ENCODE measurements at places on chromosomes 5 and 9.

- DNase-seq, result no peak
Observed at GRCh38 chr9:95063300-95063699, 254.2 kb downstream of the FANCC start.

GRCh38 chr5:14189680-14190079, 46.5 kb downstream of the TRIO start:
- DNase-seq, result no peak

DNA sequence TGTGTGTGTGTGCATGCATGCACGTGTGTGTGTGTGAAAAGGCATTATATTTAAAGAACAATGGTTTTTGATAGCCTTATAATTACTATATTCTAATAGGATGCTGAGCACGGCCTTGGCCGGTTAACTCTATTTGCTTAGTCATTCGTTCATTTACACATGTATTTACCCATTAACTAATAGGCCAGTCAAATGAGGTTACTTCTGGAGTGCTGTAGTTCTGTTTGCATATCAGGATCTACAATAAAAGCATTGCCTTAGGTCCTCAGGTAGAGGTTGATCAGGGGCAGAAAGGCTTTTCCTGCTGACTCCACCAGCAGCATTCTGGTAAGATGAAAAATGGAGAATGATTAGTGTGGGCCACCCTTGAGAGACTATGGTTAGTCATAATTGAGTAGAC, 219.0 kb downstream of the COMMD10 start:
- no peak for DNase-seq

GRCh38 chr9:130518943-130519799, 60.2 kb upstream of the FUBP3 start:
- DNase-seq, result peak; percentile 21

- DNase-seq, result no peak
Observed at GRCh38 chr5:35129921-35130485, 82.3 kb upstream of the AGXT2 start.

DNA sequence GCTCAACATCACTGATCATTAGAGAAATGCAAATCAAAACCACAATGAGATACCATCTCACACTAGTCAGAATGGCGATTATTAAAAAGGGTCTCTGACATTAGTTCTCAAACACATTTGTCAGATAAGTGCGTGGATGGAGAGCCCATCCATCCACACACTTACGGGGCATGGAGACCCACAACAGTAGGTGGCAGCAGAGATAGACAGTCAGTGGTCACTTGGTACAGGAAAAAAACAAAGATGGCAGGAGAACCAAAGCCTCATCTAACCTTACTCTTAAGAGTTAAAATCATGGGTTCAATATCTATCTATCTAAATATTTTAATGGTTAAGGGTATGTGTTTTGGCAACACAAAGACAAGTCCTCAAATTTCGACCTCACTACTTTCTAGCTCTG, 1378.7 kb upstream of the C9orf72 start:
- DNase-seq, result no peak

DNA sequence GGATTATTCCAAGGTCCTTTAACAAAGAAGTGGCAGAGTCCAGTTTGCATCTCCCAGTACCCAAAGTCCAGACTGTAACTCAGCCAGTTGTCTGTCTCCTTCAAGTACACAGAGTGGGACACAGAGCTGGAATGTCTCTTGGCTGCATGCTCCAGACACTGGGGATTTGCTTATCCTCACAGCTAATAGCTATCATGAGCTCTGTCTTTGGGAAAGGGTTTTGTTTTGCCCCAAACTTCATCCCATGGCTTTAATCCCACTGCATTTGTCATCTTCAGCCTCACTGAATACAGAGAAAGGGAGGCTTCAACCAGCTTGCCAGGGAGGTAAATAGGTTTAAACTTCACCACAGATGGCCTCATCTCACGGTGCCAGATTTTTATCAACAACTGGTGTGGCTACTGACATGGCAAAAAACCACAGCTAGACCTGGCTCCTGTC, 412.2 kb upstream of the SLC24A2 start:
- DNase-seq, result no peak
